EL (cell line): ENCODE measurements at places on chromosomes 12 and 14.

- DNase-seq: no peak
Measured at GRCh38 chr14:100439781-100440180, 116.6 kb downstream of the SLC25A47 start.

GRCh38 chr12:127024791-127025190 is 1242.2 kb upstream of the TMEM132C start:
- no peak for DNase-seq

DNA sequence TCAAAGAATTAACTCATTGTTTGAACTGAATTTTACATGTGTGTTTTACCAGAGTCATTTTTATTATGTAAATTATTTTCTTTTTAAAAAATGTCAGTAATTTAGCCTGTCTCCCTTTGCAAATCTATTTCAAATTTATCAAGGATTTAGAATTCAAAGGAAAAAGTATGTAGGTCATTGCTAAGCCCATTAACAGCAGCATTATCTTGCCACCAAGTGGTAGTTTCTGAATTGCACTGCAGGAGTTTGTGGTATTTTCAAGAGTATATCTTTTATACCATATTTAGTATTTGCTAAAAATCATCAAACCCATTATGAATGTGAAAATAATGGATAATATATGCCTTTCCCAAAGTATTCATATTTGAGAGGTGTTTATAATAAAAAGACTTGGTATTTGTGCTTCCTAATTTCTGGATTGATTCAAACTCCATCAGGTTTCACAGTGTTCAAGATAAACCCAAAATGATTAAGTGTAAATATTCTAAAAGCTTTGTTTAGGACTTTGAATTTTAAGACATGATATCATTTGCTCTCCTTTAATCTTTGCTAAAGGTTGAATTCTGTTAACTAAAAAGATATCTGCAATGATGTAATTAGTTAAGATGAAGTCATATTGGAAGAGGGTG is 711.4 kb downstream of the FSCB start:
- no peak for DNase-seq

DNA sequence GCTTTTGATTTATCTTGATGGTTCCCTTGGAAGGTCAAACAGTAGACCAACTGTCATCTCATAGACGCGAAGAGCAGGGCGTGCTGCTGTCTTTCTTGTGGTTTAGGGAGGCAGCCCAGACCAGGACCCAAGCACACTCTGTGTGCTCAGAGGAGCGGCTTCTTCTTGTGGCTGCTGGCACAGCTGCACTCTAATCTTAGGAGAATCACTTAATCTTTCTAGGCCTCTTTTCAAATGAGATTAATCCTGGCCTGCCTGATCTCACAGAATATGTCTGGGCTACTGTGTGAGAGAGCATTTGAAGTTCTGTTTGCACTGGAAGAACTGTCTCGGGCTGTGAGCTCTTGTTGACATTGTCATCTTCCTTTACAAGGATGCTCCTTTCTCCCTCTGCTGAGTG is 60.0 kb upstream of the TRAF3 start:
- DNase-seq: no peak

- DNase-seq: no peak
Measured at GRCh38 chr12:104285740-104286515, 17.6 kb upstream of the EID3 start.
